ENCODE measurements at places on chromosomes 7 and 10.

DNA sequence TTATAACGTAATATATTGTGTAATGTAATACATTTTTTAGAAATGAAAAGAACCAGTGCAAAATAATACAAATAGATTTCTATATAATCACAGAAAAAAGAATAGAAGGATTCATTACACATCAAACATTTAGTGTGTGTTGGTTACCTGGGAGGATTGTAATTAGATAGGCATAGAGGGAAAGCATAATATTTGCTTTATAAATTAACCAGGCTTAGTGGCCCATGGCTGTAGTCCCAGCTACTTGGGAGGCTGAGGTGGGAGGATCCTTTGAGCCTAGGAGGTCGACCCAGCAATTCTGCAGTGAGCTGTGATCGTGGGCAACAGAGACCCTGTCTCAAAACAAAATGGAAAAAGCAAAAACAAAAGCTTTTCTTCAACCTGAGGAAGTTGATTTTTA lies 5.0 kb upstream of the CNOT4 start:
- no peak for DNase-seq

- no peak for DNase-seq
Measured at GRCh38 chr10:125565046-125565445, 117.9 kb downstream of the TEX36 start.

DNA sequence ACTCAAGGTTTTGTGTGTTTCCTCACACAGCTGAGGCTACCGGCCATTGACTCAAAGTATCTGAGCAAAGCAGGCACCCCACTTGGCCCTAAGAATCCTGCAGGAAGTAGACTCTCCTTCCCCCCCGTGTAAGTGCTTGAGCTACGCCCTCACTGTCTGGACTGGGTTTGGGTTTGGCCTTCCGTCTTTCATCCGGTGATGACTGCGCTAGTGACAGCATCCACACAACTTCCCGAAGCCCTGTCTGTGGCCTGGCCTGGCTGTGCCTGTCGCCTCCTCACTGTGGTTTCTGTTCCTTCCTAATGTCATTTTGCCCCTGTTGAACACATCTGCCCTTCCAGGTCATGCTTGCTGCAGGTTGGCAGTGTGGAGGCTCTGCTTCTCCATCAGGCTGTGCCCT lies 14.5 kb downstream of the C7orf57 start:
- DNase-seq, result no peak

- DNase-seq, result no peak
Measured at GRCh38 chr10:89283025-89283935, 18.6 kb upstream of the IFIT2 start.

DNA sequence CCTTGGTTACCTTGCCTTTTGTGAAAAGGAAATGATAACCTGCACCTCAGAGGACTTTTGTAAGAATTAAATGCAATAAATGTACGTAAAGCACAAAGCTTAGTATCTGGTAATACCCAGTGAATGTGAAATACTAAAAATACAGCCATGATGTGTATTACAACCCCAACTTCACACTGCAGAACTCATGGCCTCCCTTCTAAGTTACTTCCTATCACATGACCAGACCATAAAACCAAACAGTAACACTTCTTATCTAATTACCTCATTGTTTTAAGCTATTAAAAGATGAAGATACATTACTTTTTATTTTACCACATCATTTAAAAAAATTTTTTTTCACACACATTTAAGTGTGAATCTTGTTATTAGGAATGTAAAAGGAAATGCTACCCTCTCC lies 29.0 kb downstream of the VPS41 start:
- no peak for DNase-seq

- DNase-seq, result no peak
Measured at GRCh38 chr10:21675157-21675796, 141.2 kb downstream of the MLLT10 start.

DNA sequence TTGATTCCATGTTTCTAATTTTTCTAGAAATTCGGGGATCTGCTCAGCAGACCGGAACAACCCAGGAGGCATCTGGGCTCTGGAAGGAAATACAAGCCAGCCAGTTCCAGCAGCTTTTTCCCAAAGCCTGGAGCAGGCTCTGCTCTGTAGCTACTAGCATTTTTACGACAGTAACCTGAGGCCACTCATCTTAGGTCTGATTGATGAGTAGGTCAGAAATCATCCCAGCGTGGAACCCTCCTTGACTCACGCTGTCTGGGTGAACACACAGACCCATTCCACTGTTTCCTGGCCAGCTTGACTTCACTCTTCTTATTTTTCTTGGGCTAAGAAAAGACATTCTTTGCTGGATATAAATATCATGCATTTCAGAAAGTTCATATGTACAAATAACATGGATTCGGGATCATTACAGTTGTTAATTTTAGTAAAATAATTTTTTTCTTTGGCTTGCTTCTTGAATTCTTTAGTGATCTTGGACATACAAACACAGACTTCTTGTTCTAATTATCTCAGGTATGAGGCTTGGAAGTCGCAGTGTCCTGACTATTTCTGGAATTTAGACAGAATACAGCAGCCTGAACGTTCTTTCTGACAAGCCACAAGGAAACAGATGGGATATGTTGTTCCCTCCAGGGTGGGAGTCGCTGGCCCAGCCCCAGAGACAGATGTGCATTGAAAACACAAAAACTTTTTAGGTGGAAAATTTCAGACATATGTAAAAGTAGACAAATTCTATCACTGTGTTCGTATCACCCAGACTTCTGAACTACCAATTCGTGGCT lies 54.6 kb upstream of the PITRM1 start:
- DNase-seq, result no peak

- no peak for DNase-seq
Measured at GRCh38 chr10:35447693-35448407, 111.5 kb downstream of the CCNY start.

DNA sequence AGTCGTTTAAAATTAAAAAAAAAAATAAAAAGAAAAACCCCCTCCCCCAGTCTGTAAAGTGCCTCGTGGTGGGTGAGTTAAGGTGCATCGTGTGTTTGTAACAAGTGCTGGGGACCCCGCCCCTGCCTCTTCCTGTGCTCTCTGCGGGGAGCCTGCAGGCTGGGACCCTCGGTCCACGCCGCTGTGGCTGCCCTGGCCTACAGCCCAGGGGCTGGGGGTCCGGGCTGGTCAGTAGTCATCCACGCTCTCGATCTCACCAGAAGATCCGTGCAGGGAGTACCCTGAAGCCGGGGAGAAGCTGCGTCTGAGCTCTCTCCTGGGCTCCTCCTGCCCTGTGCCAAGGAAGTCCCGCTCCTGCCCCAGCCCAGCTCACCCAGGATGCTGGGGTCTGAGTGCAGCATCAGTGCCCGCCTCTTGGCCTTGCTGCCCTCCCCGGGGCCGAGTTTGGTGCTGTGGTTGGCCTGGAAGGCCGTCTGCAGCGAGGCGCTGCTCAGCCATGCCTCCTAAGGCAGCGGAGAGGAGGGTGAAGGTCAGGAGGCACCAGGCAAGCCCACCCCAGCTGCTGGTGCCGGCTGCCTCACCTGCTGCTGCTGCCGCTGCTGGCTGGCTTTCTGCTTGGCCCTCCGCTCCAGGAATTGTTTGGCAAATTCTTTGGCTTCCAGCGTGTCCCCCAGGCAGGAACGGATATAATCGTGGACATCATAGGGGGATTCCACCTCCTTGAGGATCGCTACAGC lies 8.1 kb downstream of the GNB2 start:
- DNase-seq, result no peak

- no peak for DNase-seq
Measured at GRCh38 chr10:85618841-85619240, 747.8 kb downstream of the GRID1 start.

DNA sequence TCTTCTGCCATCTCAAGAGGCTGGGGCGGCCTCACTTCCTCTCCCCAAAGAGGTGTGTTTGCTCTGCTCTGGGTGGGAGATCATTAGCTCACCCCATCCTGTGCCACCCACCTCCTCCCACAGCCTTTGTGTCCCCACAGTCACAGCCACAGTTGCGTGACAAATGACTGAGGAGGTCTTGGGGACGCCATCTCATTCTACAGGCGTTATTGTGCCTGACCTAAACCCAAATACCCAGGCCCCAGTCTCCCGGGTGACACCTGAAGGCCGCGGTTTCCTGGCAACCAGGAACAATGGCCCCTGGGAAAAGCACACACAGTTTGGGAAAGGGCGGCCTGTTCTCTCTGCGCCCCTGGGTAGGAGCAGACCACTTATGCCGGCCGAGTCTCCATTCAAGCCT lies 51.6 kb downstream of the SLIT1 start:
- DNase-seq, result no peak

GRCh38 chr7:53015463-53015862 lies 20.0 kb upstream of the POM121L12 start:
- DNase-seq, result no peak

GRCh38 chr10:48556713-48557112 lies 48.2 kb downstream of the ARHGAP22 start:
- no peak for DNase-seq

DNA sequence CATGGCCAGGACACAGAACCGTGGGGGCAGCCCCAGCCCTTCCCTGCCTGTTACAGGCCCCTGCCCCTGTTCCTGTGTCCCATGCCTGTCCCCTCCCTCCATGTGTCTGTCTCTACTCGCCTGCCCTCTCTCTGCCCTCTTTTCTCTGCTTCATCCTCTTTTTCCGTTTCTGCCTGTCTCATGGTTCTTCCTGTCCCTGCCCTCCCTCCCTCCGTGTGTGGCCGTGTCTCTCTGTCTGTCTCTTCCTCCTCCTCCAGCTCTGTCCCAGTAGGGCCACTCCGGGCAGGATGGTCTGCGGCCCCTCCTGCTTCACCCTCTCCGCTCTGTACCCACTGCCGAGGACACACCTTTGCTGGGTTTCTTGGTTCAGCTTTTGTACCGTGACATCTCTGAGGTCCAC lies 137.4 kb downstream of the FAM53B start:
- no peak for DNase-seq

DNA sequence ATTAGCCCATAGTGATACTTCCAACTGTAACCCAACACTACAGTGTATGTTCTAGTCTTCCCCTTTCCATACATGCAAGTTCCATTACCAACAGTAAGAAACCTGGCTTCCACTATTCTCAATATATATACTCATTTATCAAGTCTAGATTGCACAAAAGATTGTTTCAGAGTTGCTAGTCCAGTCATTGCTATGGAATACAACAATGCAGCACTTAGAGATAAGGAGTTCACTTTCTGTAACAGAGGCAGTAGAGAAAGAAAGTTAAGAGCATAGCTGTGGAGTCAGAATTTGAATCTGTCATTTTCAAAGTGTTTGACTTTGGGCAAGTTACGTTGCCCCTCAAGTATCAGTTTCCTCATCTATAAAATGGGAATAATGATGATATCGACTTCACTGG lies 90.1 kb downstream of the RTKN2 start:
- DNase-seq, result no peak

- no peak for DNase-seq
Measured at GRCh38 chr10:124688889-124689670, 55.1 kb downstream of the FAM53B start.

DNA sequence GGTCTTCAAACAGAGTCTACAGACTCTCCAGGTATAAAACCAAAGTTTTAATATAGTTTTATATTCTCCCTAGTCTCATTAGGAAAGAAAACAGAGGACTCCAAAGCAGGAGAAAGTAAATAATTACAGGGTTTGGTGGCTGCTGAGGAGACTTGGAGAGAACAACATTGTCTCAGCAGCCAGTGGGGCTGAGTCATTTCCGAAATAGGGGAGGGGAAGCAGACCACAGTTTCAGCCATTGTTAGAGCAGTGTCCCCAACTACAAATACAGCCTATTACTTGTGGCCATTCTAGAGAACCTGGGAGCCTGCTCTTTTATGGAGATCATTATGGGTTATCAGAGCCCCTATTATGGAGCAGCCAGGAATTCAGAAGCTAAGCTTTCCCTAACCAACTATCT lies 44.2 kb upstream of the A1CF start:
- no peak for DNase-seq

DNA sequence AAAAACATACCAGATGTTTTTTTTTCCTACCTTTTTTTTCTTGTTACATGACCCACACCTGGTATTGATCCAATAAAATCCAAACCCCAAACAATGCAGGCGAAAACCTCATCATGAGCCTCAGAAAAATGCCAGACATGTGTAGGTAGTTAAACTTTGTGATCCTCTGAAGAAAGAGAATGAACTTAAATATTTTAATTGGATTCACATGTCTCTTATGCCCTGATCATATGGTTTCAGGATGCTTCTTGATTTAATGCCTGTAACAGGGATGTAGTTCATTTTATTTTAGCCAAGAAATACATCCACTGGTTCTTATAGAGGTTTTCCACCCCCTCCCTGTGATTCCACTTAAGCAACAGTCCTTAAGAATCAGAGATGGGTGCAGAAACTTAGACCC lies 451.6 kb downstream of the TYW1 start:
- DNase-seq, result no peak

DNA sequence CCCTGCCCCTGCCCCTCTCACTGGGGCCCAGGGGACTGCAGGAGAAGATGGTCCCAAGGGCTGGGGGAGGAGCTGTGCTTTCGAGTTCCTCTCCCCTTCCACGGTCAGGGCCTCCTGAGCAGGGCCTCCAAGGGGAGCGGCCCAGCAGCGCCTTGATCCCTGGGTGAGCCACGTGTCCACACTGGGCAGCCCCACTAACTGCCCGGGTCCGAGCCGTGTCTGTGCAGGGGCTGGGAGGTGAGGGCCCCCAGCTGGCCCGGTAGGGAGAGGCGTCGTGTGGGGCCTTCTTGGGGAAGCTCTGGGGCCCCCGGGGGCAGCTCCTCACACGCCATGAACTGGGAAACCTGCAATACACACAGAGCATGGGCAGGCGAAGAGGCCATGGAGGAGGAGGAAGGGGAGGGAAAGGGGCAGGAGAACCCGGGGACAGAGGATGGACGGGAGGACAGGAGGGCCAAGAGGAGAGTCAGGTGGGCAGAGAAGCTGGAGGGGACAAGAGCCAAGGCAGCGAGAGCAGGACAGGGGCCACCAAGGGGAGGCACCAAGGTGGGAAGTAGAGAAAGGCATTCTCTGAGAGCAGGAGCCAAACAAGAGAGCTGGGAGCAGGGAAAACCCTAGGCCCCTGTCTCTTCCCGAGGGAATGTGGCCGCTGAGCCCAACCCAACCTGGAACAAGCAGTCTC lies 32.8 kb downstream of the KCNH2 start:
- DNase-seq, result no peak

GRCh38 chr10:17005621-17006566 lies 123.7 kb downstream of the CUBN start:
- DNase-seq, result no peak

- no peak for DNase-seq
Measured at GRCh38 chr7:100556541-100556940, 17.2 kb downstream of the SAP25 start.

Measured in stimulated activated CD8-positive, alpha-beta memory T cell treated with anti-CD3 and anti-CD28 coated beads, Interleukin-4, amount 100 ng/mL, for 1 hour (primary cell).